ENCODE measurements at places on chromosomes 4 and X. TPM values are rescaled to one million over a fixed set of nuclear protein-coding genes. Genes with fewer than 3 reads are reported as not detected.

GRCh38 chr4:181823183-181823582, 420.0 kb upstream of the TENM3 start:
- DNase-seq, result no peak

DNA sequence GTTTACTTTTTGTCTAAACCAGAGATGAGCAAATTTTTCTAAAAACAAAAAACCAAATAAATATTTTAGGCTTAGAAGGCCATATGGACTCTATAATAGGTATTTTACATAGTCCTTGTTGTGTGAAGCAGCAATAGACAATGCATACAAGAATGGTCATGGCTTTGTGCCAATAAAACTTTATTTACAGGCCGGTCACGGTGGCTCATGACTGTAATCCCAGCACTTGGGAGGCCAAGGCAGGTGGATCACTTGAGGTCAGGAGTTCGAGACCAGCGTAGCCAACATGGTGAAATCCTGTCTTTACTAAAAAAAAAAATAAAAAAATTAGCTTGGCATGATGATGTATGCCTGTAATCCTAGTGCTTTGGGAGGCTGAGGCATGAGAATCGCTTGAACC, 227.6 kb downstream of the CBR4 start:
- DNase-seq, result no peak

C4orf51 gene
- not detected for polyA plus RNA-seq

DAPP1 gene
- polyA plus RNA-seq, result 1.8 TPM

AFM gene
- polyA plus RNA-seq, result not detected

DNA sequence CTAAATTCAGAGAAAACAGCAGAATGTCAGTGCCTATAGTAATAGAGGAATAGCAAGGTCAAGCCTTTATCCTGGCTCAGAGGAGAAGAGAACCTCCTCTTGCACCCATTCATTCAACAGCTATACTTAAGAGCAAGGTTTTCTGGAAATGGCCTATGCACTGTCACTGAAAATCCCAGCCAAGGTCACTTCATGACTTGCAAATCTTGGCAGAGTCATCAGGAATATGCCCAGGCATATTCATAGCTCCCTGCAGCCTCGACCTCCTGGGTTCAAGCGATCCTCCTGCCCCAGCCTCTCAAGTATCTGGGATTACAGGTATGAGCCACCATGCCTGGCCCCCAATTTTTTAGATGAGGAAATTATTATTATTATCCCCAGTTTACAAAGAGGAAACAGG, 35.8 kb upstream of the NOCT start:
- no peak for DNase-seq

- DNase-seq, result no peak
Observed at GRCh38 chr4:156344397-156344796, 390.7 kb upstream of the CTSO start.

- no peak for DNase-seq
Observed at GRCh38 chr4:122823476-122823875, 3.2 kb upstream of the FGF2 start.

DNA sequence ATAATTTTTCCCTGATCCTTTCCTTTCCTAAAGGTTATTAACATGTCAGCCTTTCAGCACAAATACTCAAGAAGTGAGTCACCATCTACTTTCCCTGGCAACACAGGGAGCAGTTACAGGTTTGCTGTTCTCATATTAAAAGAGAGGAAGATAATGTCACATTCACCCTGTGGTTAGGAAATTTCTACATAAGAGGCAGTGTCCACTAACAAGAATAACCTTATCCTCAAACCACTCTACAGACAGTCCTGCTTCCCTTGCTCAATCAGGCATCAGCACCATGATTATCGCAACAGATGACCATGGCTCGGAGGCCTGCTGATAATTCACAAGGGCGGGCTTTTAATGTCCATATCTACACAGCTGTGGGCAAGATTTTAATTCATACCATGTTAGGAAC, 30.9 kb downstream of the RNF150 start:
- DNase-seq, result no peak

Measured in muscle of arm (tissue), 14 donors.